ENCODE measurements at places on chromosomes 13 and 19.

DNA sequence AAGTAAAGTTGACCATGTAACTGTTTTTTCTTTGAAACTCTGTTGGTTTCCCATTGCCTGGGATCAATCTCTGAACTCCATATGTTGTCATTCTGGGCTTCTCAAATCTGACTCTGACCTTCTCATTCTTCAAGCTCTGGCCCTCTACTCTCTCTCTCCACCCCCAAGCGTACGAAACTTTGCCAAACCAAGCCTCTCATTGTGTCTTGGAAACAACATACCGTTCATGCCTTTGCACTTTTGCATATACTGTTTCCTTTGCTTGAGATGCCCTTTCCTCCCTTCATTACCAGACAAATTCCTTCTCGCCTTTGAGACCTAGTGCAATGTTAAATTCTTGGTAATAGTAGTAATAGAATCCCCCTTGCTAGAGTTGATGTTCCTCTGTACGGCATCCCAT is 113.7 kb downstream of the OLFM4 start:
- DNase-seq, result no peak

- DNase-seq, result no peak
Observed at GRCh38 chr19:40768869-40769268, 6.5 kb upstream of the MIA start.

GRCh38 chr19:13164343-13165161 is 14.3 kb downstream of the IER2 start:
- no peak for DNase-seq

GRCh38 chr13:38636073-38636472 is 50.8 kb upstream of the FREM2 start:
- DNase-seq, result no peak

DNA sequence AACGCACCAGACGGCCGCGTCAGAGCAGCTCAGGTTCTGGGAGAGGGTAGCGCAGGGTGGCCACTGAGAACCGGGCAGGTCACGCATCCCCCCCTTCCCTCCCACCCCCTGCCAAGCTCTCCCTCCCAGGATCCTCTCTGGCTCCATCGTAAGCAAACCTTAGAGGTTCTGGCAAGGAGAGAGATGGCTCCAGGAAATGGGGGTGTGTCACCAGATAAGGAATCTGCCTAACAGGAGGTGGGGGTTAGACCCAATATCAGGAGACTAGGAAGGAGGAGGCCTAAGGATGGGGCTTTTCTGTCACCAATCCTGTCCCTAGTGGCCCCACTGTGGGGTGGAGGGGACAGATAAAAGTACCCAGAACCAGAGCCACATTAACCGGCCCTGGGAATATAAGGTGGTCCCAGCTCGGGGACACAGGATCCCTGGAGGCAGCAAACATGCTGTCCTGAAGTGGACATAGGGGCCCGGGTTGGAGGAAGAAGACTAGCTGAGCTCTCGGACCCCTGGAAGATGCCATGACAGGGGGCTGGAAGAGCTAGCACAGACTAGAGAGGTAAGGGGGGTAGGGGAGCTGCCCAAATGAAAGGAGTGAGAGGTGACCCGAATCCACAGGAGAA is 1.9 kb downstream of the PPP1R12C start:
- peak; percentile 86 for DNase-seq

GRCh38 chr13:85243831-85244230 is 555.4 kb downstream of the SLITRK6 start:
- no peak for DNase-seq

DNA sequence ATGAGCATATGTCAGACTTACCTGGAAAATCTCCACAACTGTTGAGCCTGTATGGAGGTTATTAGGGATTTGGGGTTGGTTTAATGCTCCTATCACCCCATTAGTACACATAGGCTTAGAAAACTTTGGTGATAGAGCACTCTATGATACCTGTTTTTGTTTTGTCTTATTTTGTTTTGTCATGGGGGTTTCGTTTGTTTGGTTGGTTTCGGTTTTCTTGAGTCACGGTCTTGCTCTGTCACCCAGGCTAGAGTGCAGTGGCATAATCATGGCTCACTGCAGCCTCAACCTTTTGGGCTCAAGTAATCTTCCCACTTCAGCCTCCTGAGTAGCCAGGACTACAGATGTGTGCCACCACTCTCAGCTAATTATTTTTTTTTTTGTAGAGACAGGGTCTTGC is 70.0 kb downstream of the MZT1 start:
- no peak for DNase-seq

GRCh38 chr13:51826606-51827005 is 18.4 kb downstream of the TMEM272 start:
- DNase-seq, result no peak

- DNase-seq, result no peak
Observed at GRCh38 chr19:3725121-3725520, 16.9 kb downstream of the TJP3 start.

- DNase-seq, result no peak
Observed at GRCh38 chr13:60425332-60425731, 28.3 kb downstream of the TDRD3 start.

- no peak for DNase-seq
Observed at GRCh38 chr13:37481885-37482227, 116.7 kb downstream of the POSTN start.

- no peak for DNase-seq
Observed at GRCh38 chr13:46630431-46631178, 77.6 kb downstream of the LRCH1 start.

DNA sequence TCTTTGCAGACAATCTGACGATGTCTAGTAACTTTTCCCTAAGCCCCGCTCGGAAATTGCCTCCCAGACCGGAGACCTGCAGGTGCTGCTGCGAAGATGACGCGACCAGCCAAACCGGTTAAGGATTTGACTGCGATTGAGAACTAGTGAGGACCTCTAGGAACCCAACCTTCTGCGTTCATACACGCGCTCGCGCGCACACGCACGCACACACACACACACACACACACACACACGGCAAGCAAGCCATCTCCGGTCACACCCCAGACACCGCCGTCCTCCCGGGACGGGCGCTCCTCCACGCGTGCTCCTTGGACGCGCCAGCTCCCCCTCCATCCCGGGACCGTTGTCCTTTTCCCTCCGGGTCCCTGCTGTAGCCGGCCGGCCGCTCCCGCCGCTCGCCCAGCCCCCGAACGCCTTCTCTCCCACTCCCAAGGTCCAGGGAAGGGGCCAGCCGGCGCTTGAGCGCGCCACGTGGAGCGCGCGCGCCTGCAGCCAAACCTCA is 1.2 kb downstream of the TBC1D4 start:
- no peak for DNase-seq

GRCh38 chr13:46860722-46861121 is 36.1 kb downstream of the HTR2A start:
- no peak for DNase-seq

GRCh38 chr19:30090963-30091362 is 148.9 kb downstream of the URI1 start:
- DNase-seq, result no peak

DNA sequence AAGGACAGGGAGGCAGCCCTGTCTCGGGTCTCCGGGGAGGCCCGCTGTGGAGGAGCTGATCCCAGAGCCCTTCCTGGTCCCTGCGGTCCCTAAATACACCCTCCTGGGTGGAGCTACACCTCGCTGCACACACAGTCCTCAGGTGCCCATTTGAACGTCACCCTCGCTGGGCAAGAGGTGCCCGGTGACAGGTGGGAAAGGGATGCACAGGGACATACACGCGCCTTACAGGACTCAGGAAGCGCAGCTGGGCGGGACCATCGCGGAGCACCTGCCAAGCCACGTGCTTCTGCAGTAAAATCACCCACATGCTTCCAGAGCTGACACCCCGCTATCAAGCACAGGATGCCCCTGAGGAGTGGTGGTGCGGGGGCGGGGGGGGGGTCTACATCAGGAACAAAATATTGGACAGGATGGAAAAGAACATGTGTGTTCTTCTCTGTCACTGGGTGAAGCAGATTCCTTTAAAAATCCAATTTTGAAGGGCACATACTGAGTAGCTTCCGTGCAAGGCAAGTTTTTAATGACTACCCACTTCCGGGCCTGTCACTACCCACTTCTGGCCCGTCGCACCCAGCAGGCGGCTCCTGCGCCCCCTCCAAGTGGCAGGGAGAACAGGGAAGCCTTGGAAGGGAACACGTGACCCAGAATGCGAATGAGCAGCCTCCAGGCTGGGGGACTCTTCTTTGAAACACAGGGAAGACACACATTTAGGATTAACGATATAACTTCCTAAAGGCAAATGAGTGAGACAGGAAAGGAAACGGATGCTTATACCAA is 78.9 kb downstream of the COL4A1 start:
- DNase-seq, result no peak

DNA sequence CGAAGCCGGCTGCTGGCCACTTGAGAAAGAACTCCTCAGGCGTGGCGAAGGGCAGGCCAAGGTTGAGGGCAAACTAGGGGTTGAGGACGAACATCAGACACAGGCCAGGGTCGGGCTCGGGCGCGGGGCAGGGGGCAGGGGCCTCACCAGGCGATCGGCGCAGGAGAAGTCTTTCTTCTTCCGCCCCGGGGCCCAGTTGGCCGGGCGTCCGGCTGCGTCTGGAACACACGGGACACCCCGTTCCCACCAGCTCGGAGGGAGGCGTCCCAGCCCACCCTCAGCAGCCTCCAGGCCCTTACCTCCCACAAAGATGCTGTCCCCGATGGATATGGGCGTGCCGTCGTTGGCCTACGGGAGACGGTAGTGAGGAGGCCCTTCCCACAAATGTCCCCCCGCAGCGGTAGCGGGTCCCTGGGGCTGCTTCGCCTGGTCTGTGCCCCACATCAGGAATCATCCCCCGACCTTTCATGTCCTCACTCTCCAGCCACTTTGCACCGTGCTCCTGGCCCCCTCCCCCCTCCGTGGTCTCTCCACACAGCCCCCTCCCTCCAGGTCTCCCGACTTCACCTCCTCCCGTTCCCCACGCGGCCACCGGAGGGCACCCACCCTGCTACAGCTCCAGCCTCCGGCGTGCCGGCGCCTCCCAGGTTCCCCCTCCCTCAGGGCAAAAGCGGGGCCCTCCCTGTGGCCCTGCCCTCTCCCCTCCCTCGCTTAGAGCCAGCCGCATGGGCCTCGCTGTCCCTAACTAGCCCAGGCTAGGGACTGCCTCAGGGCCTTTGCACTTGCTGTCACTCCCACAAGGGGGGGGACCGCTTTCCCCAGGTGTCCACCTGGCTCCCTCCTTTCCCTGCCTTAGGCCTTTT is 4.8 kb downstream of the PNKP start:
- no peak for DNase-seq

DNA sequence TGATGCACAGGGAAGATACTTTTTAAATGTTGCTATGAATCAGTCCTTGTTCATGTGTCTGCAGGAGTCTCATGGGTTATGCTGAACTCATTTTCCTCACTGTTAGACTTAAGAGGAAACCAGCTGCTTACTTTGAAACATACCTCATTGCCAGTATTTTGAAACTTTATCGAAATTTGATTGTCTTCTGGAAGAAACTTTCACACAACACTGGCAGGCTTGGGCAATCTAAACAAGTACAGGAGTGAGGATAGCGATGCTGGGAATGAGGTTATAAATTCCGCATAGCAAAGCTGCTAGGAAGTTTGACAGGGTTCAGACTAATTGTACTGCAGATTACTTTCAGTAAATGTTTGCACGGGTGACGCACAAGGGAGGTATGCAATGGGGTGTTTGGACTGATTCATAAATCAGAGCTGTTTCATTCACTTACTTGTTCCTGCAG is 245.7 kb downstream of the DNAJC15 start:
- DNase-seq, result no peak

DNA sequence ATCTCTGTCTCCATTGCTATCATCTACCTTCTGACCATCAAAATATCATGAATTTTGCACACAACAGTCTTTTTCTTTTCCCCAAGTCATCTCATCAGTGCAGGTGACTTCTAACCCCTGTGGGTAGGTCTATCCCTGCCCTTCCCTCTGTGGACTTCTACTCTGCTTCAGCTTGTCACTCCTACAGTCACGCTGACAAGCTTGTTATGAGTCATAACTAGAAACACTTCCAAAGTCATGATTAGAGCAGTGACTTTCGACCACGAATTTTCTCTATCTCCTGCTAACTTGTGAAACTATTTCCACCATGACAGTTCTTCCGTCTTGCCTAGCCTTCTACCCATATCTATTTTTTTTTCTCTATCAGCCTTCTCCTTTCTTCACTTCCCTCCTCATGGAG is 343.7 kb upstream of the ARGLU1 start:
- no peak for DNase-seq

DNA sequence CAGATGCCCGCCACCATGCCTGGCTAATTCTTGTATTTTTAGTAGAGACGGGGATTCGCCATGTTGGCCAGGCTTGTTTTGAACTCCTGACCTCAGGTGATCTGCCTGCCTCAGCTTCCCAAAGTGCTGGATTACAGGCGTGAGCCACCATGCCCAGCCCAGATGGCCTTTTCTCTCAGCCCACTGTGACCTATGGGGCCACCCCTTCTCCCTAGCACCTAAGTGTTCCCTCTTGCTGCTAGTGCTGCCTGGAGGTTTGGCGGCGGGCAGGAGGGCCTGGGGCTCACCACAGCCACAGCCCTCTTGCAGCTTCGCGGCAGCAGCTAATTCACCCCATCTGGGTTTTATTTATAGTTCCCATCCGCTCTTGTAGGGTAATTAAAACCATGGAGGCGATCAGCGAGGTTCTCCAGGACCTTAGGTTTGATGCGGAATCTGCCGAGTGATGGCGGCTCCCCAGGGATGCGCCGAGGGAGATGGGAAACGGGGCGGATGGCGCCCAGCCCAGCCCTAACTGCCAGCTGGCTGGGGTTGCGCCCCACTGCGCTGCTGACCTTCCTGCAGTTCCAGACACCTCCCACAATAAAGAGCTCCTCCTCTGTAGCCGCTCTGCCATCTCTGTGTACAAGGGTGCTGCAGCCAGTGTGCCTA is 3.3 kb downstream of the REX1BD start:
- DNase-seq, result no peak

DNA sequence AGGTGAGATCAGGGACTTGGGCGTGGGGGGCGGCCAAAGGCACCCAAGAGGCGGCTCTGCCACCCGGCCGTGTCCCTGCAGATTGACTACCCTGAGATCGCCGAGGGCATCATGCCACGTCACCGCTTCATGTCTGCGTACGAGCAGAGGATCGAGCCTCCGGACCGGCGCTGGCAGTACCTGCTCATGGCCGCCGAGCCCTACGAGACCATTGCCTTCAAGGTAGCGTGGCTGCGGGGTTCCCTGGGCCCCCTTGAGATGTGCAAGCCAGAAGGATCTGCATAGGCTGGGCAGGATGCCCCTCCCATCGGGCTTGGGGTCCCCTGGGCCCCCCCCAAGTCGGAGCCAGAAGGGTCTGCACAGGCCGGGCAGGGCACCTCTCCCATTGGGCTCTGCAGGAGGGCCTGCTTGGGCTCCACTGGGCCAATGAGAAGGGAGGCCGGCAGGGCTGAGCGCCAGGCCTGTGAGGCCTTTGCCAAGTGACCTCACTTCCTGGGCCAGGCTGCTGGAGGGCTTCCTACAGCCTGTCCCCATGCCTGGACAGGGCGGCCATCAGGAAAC is 2.2 kb upstream of the AMH start:
- DNase-seq, result no peak
